Activated naive CD4-positive, alpha-beta T cell treated with anti-CD3 and anti-CD28 coated beads for 36 hours (primary cell): ENCODE measurements at places on chromosomes 3 and 15. TPM values are rescaled to one million over a fixed set of nuclear protein-coding genes. Genes with fewer than 3 reads are reported as not detected.
A peak's percentile ranks its signal among the peaks of the same experiment; 100 is the strongest.

DNA sequence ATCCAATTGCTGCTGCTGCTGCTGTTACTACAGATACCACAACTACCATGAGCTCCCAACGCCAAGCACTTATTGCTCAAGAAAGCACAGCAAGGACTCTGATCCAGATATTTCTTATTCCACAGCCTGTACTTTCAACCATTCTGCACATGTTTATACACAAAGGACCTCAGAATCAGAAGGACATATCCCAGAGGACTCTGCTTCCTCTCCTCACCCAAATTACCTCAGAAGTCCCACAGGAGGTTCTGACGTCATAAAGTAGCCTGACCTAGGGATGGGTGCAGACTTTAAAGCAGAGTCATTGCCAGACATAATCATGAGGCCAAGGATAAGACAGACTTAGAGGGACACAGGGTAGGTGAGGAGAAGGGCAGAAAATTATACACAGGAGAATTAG, 115.9 kb downstream of the ABI3BP start:
- no peak for DNase-seq
- no peaks in the 10 kb centered on the region for H3K36me3 ChIP-seq
- no peaks in the 10 kb centered on the region for H3K4me1 ChIP-seq
- no peak overlapping the region for H3K27ac ChIP-seq

- DNase-seq: no peak
- no peak overlapping the region for H3K4me3 ChIP-seq
- peaks cover 5% of the 10 kb centered on the region for H3K27me3 ChIP-seq
- H3K4me1 ChIP-seq: no peaks in the 10 kb centered on the region
Measured at GRCh38 chr3:193902607-193903511, 233.1 kb upstream of the HES1 start.

SH2D7 gene
- total RNA-seq: not detected

GRCh38 chr3:126394179-126394976, at the start of gene CFAP100:
Gene CFAP100 (plus strand): TSS chr3:126394909. CDS start chr3:126396001, 1,092 bp downstream.
- H3K4me3 ChIP-seq: no peak within 1 kb of the TSS
- H3K36me3 ChIP-seq: no peaks in the 10 kb centered on the region
- peaks cover 46% of the 10 kb centered on the region for H3K27me3 ChIP-seq
- DNase-seq: no peak
- H3K4me1 ChIP-seq: peaks cover 3% of the 10 kb centered on the region

DNA sequence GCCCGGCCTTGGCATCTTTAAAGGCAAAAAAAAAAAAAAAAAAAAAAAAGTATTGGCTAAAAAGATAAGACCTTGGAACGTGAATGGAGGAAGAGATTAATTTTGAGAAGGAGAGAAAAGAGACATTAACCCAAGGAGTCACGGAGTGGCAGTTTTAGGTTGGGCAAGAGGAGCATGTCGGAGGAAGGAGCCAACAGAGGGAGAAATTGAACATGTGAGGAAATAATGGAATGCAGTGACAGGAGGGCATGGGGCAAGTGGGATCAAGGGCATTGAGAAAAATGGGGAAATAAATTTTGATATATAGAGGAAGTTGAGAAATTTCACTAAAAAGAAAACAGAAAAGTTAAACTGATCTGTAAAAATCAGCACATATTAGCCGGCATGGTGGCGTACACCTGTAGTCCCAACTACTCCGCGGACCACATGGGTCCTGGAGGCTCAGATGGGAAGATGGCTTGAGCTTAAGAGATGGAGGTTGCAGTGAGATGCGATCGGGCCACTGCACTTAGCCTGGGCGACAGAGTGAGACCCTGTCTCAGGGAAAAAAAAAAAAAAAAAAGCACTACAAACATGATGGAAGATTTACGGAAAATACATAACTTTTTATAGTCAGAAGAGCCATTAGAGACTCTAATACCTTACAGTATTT, 1.2 kb downstream of the HAUS2 start:
- H3K27me3 ChIP-seq: no peaks in the 10 kb centered on the region
- peaks cover 11% of the 10 kb centered on the region for H3K36me3 ChIP-seq
- no peak for DNase-seq

GRCh38 chr3:156602424-156602823, 47.5 kb upstream of the SSR3 start:
- no peak overlapping the region for H3K27ac ChIP-seq
- DNase-seq: no peak
- H3K4me1 ChIP-seq: peaks cover 15% of the 10 kb centered on the region
- H3K36me3 ChIP-seq: no peaks in the 10 kb centered on the region

C2CD4A gene
- total RNA-seq: 0.27 TPM

DNA sequence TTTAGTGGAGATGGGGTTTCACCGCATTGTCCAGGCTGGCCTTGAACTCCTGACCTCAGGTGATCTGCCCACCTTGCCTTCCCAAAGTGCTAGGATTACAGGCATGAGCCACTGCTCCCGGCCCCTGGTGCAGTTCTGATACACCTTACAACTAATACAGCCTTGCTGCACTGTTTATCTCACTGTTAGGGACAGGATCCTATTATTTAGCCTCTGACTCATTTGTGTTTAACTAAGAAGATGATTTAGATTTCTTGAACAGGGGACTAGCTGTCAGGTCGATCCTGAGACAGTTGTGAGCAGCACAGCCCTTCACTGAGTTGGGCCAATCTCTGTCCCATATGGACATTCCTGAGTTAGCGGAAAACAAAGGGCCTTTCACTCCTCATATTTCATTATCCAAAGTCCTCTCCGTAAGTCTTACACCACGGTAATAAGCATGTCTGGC, 19.2 kb downstream of the GYG1 start:
- no peaks in the 10 kb centered on the region for H3K4me1 ChIP-seq
- peaks cover 47% of the 10 kb centered on the region for H3K36me3 ChIP-seq
- no peak overlapping the region for H3K27ac ChIP-seq

CHL1 gene
- total RNA-seq: not detected

DNA sequence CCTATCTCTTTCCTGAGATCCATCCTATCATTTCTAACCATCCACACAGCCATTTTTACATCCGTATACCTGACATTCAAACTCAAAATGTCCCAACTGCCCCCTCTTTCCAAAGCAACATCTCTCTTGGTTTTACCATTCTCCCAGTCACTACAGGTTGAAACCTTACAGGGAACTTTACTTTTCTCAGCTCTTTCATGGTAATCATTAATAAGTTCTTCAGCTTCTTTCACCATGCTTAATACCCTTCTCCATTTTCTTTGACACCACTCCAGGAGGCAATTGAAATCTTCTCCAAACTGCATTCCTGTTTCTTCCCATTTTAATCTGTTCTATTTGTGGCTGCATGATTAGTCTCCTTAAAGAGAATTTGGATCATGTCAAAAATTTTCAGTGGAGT, 352.5 kb downstream of the GAP43 start:
- H3K4me1 ChIP-seq: no peaks in the 10 kb centered on the region
- H3K27me3 ChIP-seq: peaks cover 2% of the 10 kb centered on the region
- DNase-seq: no peak
- H3K4me3 ChIP-seq: no peak overlapping the region
- no peak overlapping the region for H3K27ac ChIP-seq
- H3K36me3 ChIP-seq: no peaks in the 10 kb centered on the region

KLHL40 gene
- not detected for total RNA-seq

- H3K4me1 ChIP-seq: no peaks in the 10 kb centered on the region
- H3K27me3 ChIP-seq: no peaks in the 10 kb centered on the region
- H3K27ac ChIP-seq: no peak overlapping the region
- H3K36me3 ChIP-seq: peaks cover 2% of the 10 kb centered on the region
- H3K4me3 ChIP-seq: no peak overlapping the region
Measured at GRCh38 chr3:155960060-155960459, 89.6 kb downstream of the GMPS start.

PCBP4 gene
- 8.9 TPM for total RNA-seq

DNA sequence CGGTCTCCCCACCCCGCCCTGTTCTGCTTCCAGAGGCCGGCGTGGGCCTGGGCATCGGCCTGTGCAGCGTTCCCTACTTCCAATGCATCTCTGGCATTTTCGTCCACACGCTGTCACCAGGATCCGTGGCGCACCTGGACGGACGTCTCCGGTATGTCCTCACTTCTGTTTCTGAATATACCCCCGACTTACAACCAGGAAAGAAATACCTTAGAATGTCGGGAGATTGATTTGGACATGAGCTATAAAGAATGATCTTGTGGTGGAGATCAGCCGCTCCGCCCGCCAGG, 41.4 kb downstream of the STARD5 start:
- no peak overlapping the region for H3K27ac ChIP-seq
- peaks cover 26% of the 10 kb centered on the region for H3K36me3 ChIP-seq
- DNase-seq: peak; percentile 1
- H3K27me3 ChIP-seq: no peaks in the 10 kb centered on the region

- peak; percentile 86 for DNase-seq
- no peaks in the 10 kb centered on the region for H3K27me3 ChIP-seq
- H3K4me1 ChIP-seq: peaks cover 37% of the 10 kb centered on the region
- H3K27ac ChIP-seq: peak overlapping the region; percentile 87
- H3K4me3 ChIP-seq: peak overlapping the region; percentile 57
Measured at GRCh38 chr15:31458596-31459399, 132.2 kb downstream of the KLF13 start.

ZKSCAN7 gene
- 1.7 TPM for total RNA-seq

CAND2 gene
- total RNA-seq: 2.5 TPM

MUSTN1 gene
- 0.57 TPM for total RNA-seq

DNA sequence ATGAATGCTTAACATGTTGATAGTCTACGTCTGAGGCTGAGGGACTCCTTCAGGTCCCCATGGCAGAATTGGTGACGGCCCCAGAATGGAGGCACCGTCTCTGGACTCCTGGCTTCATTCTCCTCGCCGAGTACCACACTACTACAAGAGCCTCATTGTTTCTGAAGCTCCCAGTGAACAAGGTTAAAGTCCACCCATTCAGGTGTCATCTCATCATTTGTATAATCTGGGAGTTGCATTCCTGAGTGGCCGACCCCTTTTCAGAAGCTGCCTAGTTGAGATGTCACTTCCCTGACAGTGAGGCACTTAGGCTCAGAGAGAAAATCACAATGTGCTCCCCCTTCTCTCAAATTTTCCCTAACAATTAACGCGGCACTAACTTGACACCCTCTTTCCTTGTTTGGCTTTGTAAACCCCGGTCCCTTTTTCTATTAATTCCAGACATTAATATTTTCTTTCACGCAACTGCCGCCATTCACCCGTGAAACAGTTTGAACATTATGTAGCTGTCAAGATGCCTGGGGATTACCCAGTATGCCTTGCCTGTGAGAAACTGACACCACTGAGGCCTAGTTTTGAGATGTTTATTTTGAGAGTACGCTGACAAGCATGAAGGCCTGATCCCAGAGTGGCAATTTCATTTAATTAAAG, 105.6 kb downstream of the MCTP2 start:
- no peak overlapping the region for H3K27ac ChIP-seq
- peaks cover 2% of the 10 kb centered on the region for H3K36me3 ChIP-seq
- no peaks in the 10 kb centered on the region for H3K27me3 ChIP-seq
- no peak overlapping the region for H3K4me3 ChIP-seq
- no peaks in the 10 kb centered on the region for H3K4me1 ChIP-seq
- DNase-seq: no peak

ERICH6 gene
- total RNA-seq: not detected

GRCh38 chr15:82810061-82810889, 847 bp downstream of the WHAMM start:
- H3K4me1 ChIP-seq: peaks cover 28% of the 10 kb centered on the region
- H3K4me3 ChIP-seq: peak overlapping the region; percentile 87
- H3K36me3 ChIP-seq: peaks cover 18% of the 10 kb centered on the region
- no peaks in the 10 kb centered on the region for H3K27me3 ChIP-seq
- peak; percentile 23 for DNase-seq

GRCh38 chr3:100634493-100635272, 25.3 kb downstream of the ADGRG7 start:
- no peaks in the 10 kb centered on the region for H3K4me1 ChIP-seq
- H3K27ac ChIP-seq: no peak overlapping the region
- H3K27me3 ChIP-seq: peaks cover 7% of the 10 kb centered on the region
- H3K4me3 ChIP-seq: no peak overlapping the region

DNAH12 gene
- total RNA-seq: not detected

DNA sequence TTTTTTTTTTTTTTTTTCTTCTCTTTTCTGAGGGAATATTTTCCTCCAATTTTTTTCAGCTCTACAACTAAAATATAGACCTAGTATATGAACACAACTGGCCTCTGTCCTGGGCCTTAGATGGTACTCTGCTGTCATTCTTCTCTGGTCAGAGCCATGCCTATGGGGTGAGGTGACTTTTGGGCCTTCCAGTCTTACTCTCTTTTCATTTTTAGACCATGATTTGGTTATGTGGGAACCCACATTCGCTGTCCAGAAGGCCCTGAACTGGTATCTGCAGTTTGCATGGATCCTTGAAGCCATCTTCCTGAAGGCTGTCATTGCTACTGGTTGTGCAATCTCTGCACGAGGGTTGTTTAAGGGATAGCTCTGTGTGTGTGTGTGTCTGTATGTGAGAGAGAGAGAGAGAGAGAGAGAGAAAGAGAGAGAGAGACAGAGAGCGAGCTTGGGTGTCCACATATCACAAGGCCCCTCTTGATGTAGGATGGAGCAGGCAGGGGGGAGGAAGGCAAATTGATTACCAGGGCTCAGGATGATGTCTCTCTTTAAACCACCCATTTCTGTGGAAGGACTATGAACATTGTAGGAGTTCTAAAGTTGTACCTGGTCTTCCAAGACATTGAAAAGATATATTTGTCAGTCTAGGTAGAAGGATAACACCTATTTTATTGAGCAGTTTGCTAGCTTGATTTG, 6.9 kb downstream of the TGFBR2 start:
- peak; percentile 40 for DNase-seq
- H3K27ac ChIP-seq: peak overlapping the region; percentile 98
- H3K4me1 ChIP-seq: peaks cover 70% of the 10 kb centered on the region
- H3K4me3 ChIP-seq: peak overlapping the region; percentile 83

DNA sequence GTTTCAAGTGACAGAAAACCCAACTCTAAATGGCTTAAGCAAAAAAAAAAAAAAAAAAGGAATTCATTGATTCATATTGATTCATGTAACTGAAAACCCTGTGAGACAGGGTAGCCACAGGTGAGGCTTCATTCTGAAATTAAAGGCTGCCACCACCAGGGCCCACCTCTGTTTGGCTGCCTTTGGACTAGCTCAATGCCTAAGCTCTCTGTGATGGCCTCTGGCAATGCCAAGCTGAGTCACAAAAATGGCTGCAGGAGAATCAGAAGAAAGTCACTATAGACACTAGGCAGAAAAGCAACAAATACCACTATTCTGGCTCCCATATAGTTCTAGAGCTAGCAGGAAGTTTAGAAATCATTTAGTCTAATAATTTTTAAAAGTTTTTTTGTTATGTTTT, 38.2 kb upstream of the GYG1 start:
- no peaks in the 10 kb centered on the region for H3K27me3 ChIP-seq
- no peak for DNase-seq
- no peaks in the 10 kb centered on the region for H3K36me3 ChIP-seq
- H3K27ac ChIP-seq: no peak overlapping the region
- peaks cover 6% of the 10 kb centered on the region for H3K4me1 ChIP-seq

- peaks cover 10% of the 10 kb centered on the region for H3K27me3 ChIP-seq
- peak within 1 kb of the TSS; percentile 88 for H3K27ac ChIP-seq
- peaks cover 16% of the 10 kb centered on the region for H3K36me3 ChIP-seq
- peaks cover 24% of the 10 kb centered on the region for H3K4me1 ChIP-seq
- DNase-seq: peak; percentile 78
Measured at GRCh38 chr3:197555281-197556261, at the start of gene BDH1. Gene BDH1 (minus strand): TSS chr3:197555968. CDS start chr3:197546443, 9,525 bp downstream.

RAD54L2 gene
- 23.1 TPM for total RNA-seq

AP3B2 gene
- 0.52 TPM for total RNA-seq

APOD gene
- 0.44 TPM for total RNA-seq
